GM12878 (cell line): ENCODE measurements at places on chromosomes 6 and 20. TPM values are rescaled to one million over a fixed set of nuclear protein-coding genes. Genes with fewer than 3 reads are reported as not detected.

CSTF1 gene
- total RNA-seq = 39.7 and 41.8 TPM in 2 replicates

PLCB4 gene
- 0.05 TPM in 1 of 2 replicates, not detected in the other for total RNA-seq

TMEM74B gene
- total RNA-seq = not detected in 2 replicates

EYA4 gene
- total RNA-seq = not detected in 2 replicates

NDUFAF4 gene
- 51.2 and 57.6 TPM in 2 replicates for total RNA-seq

MYLK4 gene
- 0.05 TPM in 2 replicates for total RNA-seq

CCN5 gene
- 0.15 TPM in 1 of 2 replicates, not detected in the other for total RNA-seq

OR2H2 gene
- total RNA-seq = not detected in 2 replicates

MED20 gene
- 16.6 and 17.2 TPM in 2 replicates for total RNA-seq

RAET1E gene
- total RNA-seq = not detected in 2 replicates

NR2E1 gene
- not detected in 2 replicates for total RNA-seq

SLC35B3 gene
- total RNA-seq = 12.1 and 12.4 TPM in 2 replicates

DSP gene
- total RNA-seq = 0.21 and 0.36 TPM in 2 replicates

PGC gene
- 0.26 and 1.2 TPM in 2 replicates for total RNA-seq

TCF15 gene
- total RNA-seq = not detected in 2 replicates
